ENCODE measurements at places on chromosomes 11 and 22.

DNA sequence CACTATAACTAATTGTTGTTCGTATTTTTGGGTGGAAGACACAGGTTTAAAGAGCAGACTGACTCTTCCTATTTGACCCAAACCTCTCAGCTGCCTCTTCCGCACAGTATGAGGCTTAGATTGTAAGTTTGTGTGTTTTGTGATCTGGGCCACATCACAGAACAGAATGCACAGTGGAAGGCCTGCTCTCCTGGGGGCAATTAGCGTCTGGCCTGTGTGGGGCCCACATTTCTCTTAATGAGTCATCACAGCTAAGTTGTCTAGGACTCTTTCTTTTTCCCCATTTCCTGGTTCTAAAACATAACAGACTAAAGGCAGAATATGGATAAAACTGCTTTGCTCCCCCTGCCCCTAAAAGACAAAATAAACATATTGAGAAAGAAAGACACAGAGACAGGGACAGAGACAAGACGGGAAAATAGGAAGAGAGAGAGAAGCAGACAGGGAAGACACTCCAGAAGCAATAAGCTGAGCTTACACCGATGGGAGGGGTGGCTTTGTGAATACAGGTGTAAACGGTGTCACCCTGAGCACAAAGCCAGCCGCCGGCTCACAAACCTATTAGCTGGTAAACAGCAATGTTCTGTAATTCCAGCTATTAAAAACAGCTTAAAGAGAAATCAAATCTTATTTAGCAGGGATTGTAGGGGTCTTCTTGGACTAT is 127.4 kb upstream of the OPCML start:
- peak; percentile 52 for DNase-seq

DNA sequence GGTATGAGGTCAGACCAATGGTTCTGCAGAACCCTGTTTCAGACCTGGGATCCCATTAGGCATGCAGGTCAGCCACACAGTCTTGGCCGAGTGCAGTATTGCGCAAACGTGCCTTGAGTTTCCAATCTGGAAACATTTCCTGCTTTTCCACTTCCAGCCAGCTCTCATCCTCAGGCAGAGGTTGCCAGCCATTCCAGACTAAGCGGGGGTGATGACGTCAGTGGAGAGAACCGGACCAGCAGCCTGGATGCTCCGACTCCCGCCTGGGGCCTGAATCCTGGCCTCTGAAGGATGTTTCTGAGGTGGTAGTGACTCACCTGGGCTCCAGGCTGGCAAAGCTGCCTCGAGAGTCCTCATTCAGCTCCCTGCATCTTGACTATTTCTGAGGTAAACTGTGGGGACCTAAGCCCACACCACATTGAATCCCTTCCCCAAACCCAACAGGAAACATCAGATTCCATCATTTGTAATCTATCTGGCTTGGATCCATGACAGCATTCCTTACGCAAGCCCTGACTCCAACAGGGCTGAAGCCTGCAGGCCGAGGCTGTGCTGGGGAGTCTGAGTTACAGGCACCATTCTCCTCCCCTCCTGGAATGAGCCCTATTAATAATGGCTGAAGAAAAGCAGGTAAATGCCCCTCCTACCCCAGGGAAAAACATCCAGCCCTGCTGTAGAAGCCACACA is 83.0 kb downstream of the ABTB2 start:
- no peak for DNase-seq

- no peak for DNase-seq
Measured at GRCh38 chr11:36091256-36091811, 147.5 kb downstream of the LDLRAD3 start.

DNA sequence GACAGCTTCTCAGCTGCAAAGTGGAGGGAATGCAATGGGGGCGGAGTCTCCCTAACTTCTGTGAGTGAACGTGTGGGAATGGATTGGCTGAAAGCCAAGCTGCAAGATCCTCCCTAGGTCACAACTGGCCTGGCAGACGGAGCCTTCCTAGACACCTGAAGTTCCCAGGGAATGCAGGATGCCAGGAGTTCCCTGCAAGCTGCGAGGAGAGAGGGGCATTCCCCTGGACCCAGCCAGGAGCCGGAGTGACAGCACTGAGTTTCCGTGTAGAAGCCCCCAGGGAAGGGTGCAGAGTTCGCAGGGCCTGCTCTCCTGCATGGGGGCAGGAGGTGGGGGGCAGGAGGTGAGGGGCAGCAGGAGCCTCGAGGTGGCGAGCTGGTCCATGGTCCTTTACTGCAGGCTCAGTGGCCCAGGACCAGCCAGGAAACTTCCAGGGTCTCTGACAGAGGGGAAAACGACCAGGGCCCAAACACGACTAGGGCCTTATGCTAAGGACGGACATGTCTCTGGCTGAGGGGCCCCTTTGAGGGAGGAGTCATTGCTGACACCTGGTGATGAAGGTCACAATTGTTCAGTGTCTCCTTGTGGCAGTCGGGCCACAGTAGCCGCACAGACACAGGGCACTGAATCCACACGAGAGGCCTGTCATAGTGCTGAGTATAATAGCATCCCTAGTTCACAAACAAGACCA is 141.4 kb downstream of the FBXO7 start:
- no peak for DNase-seq

DNA sequence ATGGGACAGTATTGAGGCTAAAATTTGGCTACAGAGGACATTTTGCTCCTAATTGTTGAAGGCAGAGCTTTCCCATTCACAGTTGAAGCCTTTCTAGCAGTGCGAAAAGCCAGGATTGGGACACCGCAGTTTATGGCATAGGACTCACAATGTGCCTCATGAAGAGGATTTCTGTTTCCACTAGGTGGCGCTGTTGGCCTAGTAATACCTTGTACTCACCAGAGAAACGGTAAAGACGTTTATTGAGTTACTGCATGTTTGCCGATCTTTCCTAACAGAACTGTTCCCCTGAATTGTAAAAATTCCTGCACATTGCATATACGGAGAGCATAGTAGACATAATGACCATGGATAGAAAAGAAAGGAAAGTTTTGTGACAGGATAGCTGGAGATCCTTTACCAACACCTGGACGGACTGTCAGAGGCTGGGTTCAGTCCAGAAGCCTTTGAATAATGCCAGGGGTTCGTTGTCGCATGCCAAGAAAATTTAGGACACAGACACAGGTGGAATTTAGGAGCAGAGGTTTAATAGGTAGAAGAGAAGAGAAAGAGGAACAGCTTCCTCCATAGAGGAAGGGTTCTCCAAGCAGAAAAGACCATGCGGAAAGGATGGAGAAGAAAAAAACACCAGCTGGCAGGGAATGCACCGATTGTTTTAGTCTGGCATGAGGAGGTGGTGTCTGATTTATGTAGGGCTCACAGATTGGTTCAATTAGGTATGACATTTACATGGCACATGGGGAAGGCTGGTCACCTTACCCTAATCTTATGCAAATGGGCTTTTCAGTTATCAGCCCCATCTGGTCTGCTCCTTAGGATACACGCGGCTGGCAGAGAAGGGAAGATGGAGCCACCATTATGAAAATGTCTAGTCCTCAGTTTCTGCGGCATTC is 10.8 kb upstream of the OR51D1 start:
- DNase-seq, result peak; percentile 84

GRCh38 chr11:20238712-20239111 is 78.4 kb upstream of the DBX1 start:
- peak; percentile 45 for DNase-seq

DNA sequence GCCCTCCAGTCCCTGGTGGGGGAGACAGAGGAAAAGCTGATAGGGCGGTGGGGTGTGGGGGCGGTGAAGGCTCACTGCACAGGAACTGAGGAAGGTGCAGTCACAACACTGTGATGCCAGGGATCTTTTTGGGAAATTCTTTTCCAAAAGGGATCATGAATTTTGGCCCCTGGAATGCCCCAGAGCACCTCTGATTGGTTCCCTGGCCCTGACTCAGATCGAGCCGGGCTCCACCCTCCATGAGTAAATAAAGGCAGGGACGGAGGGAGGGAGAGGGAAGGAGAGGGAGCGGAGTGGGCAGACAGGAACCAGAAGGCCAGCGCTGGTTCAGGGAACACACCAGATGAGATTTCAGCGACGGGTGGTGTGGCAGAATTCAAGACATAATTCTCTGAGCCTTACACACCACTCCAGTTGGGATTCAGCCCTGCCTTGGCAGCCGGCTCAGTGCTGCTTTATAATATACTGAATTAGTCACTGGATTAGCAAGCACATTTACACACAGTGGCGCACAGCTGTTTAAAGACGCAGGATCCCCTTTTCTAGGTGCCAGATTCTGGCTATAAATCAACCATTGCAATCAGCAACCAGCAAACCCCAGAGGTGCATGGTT is 80.3 kb downstream of the ETS1 start:
- DNase-seq, result peak; percentile 67

- DNase-seq, result peak; percentile 55
Measured at GRCh38 chr11:71397331-71397860, 50.8 kb downstream of the DHCR7 start.

DNA sequence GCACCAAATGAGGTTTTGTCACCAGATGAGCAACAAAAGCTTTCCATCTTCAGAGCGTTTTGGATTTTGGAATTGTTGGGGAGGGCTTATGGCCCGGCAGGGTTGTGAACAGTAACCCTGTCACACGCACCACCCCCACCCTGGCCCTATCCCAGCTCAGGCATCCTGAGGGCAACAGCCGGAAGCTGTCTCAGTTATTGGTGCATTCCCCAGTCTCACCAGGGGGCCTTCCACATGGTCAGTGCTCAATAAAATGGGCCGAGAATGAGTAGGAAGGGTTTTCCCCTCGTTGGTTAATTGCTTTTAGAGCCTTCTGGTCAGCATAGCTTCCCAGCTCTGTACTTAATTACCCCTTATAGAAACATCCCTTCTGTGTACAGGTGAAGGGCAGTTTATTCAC is 46.0 kb downstream of the LRP5 start:
- no peak for DNase-seq

DNA sequence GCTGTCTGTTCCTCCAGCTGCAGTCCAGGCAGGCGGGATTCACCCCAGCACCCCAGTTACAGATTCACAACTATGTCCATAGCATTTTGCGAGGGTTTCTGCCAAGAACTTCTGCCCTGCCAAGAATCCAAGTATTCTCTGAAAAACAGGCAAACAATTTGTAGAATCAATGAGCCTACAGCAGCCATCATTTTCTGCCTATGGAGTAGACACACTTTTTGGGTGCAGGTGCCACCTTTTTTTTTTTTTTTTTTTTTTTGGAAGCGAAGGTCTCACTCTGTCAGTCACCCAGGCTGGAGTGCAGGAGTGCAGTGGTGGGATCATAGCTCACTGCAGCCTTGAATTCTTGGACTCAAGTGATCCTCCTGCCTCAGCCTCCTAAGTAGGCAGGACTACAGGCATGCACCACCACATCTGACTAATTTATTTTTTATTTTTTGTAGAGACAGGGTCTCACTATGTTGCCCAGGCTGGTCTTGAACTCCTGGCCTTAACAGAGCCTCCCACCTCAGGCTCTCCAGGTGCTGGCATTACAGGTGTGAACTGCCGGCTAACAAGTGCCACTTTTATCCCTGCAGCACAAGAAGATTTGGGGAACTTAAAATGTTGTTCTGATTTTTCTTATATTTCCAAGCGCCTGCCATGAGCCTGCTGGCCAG is 195.1 kb downstream of the SNX19 start:
- no peak for DNase-seq

GRCh38 chr11:108592591-108593213 is 866 bp downstream of the EXPH5 start:
- DNase-seq, result peak; percentile 9

GRCh38 chr11:82792822-82793569 is 59.3 kb upstream of the FAM181B start:
- DNase-seq, result no peak

DNA sequence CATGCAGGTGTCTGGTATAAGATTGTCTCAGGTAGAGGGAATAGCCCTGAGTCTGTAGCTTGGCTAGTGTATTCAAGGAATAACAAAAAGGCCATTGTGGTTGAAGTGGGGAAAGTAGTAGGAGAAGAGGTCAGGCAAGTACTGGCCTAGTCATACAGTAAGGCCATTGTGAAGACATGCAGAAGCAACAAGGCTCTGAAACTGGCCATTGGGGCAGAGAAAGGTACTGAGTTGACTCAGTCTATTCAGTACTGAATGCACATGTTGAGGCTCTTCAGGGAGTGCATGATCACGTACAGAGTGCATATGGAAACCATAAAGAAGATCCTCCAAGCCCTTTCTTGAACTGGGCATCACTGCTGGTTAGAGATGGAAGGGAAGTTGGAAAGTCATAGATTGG is 477.6 kb downstream of the SOX6 start:
- no peak for DNase-seq

DNA sequence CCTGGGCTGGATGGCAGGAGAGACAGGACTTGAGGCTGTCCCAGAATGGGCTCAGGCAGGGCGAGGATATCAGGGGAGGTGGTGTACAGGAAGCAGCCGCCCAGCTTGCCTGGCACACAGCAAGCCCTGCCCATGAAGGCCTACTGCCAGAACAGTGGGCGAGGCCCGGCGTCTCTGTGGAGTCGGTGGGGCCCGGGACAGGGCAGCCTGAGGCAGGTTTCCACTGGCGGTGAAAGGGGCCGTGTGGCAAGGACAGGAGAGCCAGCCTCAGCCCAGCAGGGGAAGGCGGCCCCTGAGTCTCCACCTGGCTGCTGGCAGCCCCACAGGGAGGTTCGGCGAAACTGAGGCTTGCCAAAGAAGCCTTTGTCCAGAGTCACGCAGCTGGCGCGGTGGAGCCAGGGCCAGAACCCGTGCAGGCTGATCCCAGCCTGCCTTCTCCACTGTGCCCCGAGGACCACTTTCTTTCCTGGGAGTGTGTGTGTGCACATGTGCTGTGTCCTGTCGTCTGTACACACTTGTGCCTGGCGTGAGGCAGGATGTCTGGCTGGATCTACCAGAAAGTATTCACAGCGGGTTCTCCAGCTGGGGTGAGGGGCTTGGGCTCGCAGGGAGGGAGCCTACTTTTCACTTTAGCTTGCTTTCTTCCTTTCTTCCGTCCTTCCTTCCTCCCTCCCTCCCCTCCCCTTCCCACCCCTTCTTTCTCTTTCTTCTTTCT is 1.2 kb downstream of the TSPO start:
- DNase-seq, result no peak

Data from NCI-H1092 treated with DMSO at 0.1 percent for 48 hours (cell line).